ENCODE measurements at places on chromosomes 3 and 15. TPM values are rescaled to one million over a fixed set of nuclear protein-coding genes. Genes with fewer than 3 reads are reported as not detected.

CSPG5 gene
- total RNA-seq = 2.0 TPM

GRCh38 chr3:105580296-105580965 is 213.7 kb downstream of the ALCAM start:
- H3K27ac ChIP-seq = no peak overlapping the region
- no peaks in the 10 kb centered on the region for H3K4me1 ChIP-seq
- no peaks in the 10 kb centered on the region for H3K27me3 ChIP-seq
- no peak for DNase-seq
- H3K36me3 ChIP-seq = no peaks in the 10 kb centered on the region

- no peaks in the 10 kb centered on the region for H3K4me1 ChIP-seq
- no peak for DNase-seq
- peaks cover 15% of the 10 kb centered on the region for H3K27me3 ChIP-seq
- H3K36me3 ChIP-seq = no peaks in the 10 kb centered on the region
Measured at GRCh38 chr3:10517627-10518026, 12.2 kb upstream of the ATP2B2 start.

- H3K27ac ChIP-seq = no peak overlapping the region
- H3K4me1 ChIP-seq = peaks cover 13% of the 10 kb centered on the region
- H3K4me3 ChIP-seq = no peak overlapping the region
- peaks cover 4% of the 10 kb centered on the region for H3K36me3 ChIP-seq
Measured at GRCh38 chr3:181707980-181708379, 3.7 kb upstream of the SOX2 start.

- DNase-seq = no peak
- no peaks in the 10 kb centered on the region for H3K27me3 ChIP-seq
- H3K4me1 ChIP-seq = no peaks in the 10 kb centered on the region
Measured at GRCh38 chr3:29247088-29247745, 33.7 kb upstream of the RBMS3 start.

DNA sequence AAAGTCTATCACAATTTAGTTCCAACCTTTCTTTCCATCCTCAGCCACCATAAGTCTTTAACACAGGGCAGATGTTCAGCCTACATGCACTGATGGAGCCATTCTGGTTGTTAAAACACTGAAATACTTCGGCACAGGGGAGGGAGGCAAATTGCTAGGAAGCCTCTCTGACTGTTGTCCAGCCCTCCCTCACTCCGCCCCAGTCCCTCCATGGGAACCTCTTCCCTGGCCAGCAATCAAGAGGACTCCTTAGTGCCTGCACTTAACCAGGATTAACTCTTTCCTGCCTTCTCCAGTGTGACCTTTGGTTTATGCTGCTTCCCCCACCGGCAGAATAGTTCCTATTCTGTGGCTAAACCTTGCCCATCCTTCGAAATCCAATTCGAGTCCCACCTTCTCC is 47.0 kb upstream of the USP3 start:
- H3K27me3 ChIP-seq = peaks cover 9% of the 10 kb centered on the region
- no peak overlapping the region for H3K4me3 ChIP-seq
- no peak overlapping the region for H3K27ac ChIP-seq
- H3K4me1 ChIP-seq = peaks cover 24% of the 10 kb centered on the region
- DNase-seq = no peak
- no peaks in the 10 kb centered on the region for H3K36me3 ChIP-seq

- no peaks in the 10 kb centered on the region for H3K4me1 ChIP-seq
- no peak for DNase-seq
- H3K27me3 ChIP-seq = no peaks in the 10 kb centered on the region
- H3K4me3 ChIP-seq = no peak overlapping the region
Measured at GRCh38 chr3:106617276-106617675, 748.5 kb upstream of the CBLB start.

- peaks cover 38% of the 10 kb centered on the region for H3K27me3 ChIP-seq
- no peak for DNase-seq
- no peak overlapping the region for H3K4me3 ChIP-seq
- no peaks in the 10 kb centered on the region for H3K36me3 ChIP-seq
- no peak overlapping the region for H3K27ac ChIP-seq
Measured at GRCh38 chr3:156460206-156460611, 94.7 kb downstream of the SSR3 start.

DNA sequence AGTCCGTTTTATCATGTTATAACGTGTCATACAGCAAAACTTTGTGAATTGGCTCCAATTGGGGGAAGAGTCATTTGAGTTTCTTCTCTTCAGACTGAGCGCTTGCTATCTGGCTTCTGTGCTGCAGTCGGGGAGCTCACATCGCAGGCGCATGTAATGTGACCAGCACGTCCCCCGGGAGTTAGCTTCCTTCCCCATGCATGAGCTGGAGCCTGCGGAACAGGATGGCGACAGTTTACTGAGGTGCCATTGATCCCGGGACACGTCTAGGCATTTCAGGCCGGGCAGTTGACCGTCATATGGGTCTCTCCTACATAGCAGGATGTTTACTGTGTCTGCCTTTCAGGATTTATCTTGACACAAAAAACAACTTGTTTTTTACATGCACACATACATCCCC is 44.8 kb downstream of the CMTM8 start:
- H3K36me3 ChIP-seq = no peaks in the 10 kb centered on the region
- no peak overlapping the region for H3K4me3 ChIP-seq
- H3K27ac ChIP-seq = no peak overlapping the region

UQCC5 gene
- total RNA-seq = 13.8 TPM

Measured in activated CD4-positive, alpha-beta T cell treated with anti-CD3 and anti-CD28 coated beads, Interleukin-2, amount 10 ng/mL, durations not matched to agents 24 days and 14 days (primary cell).